Stimulated activated CD8-positive, alpha-beta memory T cell treated with anti-CD3 and anti-CD28 coated beads, Interleukin-12 subunit alpha, Interleukin-12 subunit beta, amount 100 ng/mL, for 1 hour (primary cell): ENCODE measurements at places on chromosomes 11 and 22.

GRCh38 chr11:44282620-44283019, 27.3 kb downstream of the ALX4 start:
- DNase-seq = no peak

DNA sequence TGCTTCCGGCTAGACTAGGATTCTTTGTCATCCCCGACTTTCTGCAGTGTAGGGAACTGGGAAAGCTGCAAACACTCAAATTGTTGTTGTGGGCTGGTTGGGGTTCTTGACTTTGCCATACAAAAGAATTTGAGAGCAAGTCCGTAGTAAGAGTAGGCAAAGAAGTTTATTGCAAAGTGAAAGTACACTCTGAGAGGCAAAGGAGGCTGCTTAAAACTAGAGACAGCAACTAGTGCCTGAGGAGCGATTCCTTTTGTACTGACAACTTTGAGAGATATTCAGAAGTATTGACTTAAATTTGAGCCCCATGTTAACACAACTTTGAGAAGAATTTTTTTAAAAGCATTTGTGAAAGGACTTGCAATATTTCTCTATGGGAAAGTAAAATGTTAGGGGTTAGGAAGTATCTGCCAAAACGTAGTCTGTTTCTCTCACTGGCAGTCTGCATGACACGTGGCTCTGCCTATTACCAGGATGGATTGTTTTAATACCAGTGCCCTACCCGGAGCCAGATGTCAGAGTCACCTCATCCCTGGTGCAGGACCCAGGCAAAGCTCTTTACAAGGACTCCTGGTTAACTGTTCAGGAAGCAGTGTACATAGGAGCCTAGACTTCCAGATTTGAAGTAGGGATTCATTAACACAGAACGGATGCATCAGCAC, 85.0 kb upstream of the CLPB start:
- no peak for DNase-seq

- DNase-seq = no peak
Measured at GRCh38 chr11:83122050-83122449, 34.9 kb upstream of the PCF11 start.

DNA sequence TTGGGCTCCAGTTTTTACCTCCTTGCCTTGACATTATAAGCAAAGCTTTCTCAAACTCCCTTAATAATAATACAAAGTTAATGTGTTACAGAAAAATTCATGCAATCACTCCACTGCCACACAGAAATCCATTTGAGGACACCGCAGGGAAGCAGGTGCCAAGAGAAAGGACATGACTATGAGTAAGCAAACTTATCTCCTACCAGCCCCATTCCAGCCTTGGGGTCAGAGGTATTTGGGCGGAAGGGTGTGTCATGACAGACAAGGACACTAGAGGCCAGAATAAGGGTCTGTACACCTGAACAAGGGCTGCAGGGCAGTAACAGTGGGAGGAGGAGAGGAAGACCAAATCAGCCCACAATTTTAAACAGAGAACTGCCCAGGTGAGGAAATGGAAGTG, 5.9 kb downstream of the GNG3 start:
- DNase-seq = no peak

GRCh38 chr11:22807391-22807790, 22.2 kb downstream of the SVIP start:
- no peak for DNase-seq

DNA sequence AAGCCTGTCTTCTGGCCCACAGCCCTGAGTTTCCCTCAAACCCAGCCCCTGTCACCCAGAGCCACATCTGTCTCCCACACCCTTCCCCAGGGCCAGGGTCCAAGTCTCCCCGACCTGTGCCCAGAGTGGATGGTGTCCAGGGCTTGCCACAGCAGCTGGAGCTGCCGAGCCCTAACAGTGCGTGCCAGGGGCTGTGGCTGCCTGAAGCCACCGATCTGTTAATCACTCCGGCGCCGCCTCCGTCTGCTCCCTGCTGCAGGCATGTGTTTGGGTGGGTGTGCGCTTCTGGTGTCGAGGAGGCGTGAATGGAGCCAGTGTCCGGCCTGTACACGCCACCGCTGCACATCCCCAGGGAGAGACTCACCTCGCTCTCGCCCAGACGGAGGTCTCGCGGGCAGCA, 26.1 kb downstream of the SHISAL1 start:
- no peak for DNase-seq

- no peak for DNase-seq
Measured at GRCh38 chr11:33976495-33977199, 74.9 kb upstream of the CAPRIN1 start.

GRCh38 chr11:27347359-27348339, 15.4 kb downstream of the CCDC34 start:
- DNase-seq = no peak

DNA sequence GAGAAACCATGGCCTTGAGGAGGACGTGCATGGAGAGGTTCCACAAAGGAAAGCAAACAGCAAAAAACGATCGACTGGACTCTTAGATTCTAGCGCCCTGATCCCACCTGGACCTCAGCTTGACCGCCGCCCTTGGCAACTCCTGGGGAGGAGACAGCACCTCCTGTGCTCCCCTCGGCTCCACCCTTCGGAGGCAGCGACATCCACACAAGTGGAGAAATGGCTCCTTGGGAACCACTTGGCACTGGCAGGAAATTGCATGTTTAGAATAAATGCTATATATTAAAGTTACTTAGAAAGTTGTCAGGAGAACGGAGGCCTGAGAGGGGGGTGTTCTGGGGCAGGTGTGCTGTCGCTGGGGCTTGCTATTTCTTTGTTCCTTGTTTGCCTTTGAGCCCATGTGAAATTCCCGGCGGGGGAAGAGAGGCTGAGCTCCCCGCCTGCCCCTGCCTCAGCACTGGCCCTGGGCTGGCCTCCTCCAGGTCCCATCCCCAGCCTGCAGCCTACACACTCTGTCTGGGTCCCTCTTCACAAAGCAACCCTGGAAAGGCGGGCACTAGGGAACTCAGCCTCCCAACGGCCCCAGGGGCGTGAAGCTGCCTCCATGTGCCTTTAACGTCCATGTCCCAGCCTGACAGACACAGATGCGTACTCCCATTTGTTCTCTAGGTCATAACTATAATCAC, 395.3 kb downstream of the BRD1 start:
- no peak for DNase-seq

- DNase-seq = no peak
Measured at GRCh38 chr11:94602430-94603372, 35.5 kb downstream of the PIWIL4 start.

- no peak for DNase-seq
Measured at GRCh38 chr11:88013508-88014065, 161.7 kb downstream of the RAB38 start.

DNA sequence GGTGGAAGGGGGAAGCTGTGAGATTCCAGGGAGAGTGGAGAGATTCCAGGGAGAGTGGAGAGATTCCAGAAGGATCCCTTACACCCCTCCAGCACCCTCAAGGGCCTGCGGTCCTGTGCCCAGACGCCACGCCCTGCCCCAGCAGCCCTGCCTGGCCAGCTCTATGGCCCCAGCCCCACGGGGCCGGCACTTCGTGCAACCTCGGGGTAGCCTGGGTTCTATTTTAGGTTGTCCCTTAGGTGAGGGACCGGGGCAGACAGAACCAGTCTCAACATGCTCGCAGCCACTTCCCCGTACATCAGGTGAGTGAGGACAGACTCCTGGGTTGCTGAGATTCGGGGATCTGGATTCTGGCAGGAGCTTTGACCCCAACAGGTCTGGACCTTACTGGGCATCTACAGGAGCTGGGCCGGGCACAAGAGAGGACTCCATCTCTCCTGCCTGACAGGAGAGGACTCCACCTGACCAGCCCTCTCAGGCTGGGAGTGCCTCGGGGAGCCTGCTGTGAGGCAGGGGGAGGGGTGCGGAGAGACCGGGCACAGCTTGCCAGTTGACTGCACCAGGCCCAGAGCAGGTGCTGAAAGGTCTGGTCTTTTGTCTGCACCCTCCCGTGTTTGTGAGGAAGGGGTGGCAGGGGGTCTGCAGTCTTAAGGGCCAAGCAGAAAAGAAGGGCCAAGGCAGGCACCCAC, 8.5 kb upstream of the ADORA2A start:
- DNase-seq = no peak

DNA sequence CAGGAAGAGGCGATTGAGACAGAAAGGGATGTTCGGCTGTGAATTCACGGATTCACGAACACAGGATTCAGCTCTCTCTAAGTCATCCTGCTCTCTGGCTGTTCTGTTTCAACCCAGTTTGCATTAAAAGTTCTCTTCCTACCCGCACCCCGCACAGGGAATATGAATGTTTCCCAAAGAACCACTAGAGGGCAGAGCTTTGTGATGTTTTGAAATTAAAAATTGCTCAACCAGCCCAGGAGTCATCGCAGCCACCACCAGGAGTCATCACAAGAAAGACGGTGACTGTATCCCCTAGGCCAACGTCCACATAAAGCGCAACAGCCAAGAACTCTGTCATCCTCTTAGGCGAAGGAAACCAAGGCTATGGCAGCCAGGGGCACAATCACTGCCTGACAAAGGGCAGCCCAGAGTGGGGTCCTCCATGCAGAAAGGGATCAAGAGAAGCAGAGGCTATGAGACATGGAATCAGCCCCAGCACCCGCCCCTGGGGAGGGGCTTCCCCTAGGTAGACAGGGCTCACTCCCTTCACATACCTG, 122.4 kb downstream of the WT1 start:
- no peak for DNase-seq

- no peak for DNase-seq
Measured at GRCh38 chr22:47449508-47450270, 687.2 kb downstream of the TBC1D22A start.
